NCI-H526 treated with DMSO at 0.1 percent for 48 hours (cell line): ENCODE measurements at places on chromosomes 16 and 17.

DNA sequence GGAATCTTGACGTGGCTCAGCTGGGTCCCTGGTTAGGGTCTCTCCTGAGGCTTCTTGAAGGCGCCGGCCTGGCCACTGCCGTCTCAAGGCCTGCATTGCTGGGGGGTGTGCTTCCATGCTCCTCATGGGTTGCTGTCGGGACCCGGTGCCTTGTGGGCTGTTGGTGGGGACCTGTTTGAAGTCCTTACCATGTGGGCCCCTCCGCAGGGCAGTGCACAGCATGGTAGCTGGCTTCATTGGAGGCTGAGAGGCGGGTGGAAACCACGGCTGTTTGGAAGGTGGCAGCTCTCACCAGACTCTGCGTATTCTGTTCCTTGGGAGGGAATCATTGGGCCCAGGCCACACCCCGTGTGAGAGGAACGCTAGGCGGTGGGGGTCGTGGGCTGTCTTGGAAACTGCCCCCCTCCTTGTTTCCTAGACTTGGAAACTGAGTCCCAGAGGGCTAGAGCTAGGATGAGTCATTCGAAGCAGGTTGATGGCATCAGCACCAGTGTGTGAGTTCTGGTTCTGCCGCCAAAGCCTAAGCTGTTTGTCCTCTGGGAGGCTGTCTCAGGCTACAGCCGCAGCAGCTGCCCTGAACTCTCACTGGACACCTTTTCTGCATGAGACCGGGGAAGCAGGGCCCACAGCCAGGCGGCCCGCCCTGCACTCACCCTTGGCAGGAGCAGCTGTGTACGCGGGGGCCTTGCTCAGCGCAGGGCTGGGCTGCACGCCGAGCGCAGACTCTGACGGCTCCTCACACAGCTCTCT is 35.2 kb downstream of the ZNF750 start:
- no peak for DNase-seq

- DNase-seq: peak; percentile 35
Measured at GRCh38 chr16:1078579-1079021, 6.1 kb downstream of the SSTR5 start.

GRCh38 chr16:63702981-63703590 is 1418.8 kb downstream of the CDH11 start:
- DNase-seq: no peak

DNA sequence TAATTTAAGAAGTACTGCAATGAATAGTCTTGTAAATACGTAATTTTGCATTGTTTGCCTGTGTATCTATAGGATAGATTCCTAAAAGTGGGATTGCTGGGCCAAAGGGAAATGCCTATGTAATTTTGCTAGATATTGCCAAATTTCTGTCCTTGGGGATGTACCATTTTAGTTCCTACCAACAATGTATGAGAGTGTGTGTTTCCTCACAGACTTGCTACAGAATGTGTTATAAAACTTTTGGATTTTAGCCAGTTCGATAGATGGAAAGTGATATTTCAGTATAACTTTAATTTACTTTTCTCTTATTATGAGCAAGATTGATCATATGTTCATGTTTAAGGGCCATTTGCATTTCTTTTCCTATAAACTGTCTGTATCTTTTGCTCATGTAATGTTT is 8.3 kb downstream of the TANGO6 start:
- DNase-seq: no peak

DNA sequence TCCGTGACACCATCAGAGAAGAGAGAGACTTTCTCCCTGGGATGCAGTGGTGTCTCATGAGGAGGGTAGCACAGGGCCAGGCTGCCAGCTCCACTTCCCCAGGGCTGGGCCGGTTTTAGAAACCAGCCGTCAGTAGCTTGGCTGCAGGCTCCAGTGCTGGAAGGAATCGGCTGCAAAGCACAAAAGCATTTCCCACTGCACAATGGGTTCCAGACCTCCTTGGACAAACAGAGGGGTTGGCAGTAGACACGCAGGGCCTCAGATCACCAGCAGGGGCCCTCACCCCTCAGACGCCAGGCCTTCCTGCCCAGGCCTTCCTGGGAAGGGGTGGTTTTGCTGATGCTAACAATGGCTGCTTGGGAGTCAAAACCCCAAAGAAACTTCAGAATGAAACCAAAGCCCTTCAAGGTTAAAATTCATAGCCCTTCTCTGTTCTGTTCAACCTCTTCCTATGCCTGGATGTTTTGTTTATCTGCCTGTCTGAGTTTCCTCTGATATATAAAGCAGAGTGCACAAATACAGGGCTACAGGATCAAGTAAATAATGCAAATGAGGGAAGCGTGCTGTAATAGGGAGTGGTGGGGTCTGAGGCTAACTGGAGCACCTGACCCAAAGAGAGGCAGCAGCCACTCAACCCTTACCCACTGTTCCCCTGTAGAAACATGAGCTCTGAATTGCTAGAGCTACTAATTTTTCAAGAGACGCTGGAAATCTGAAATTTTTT is 26.2 kb downstream of the TEKT5 start:
- no peak for DNase-seq

DNA sequence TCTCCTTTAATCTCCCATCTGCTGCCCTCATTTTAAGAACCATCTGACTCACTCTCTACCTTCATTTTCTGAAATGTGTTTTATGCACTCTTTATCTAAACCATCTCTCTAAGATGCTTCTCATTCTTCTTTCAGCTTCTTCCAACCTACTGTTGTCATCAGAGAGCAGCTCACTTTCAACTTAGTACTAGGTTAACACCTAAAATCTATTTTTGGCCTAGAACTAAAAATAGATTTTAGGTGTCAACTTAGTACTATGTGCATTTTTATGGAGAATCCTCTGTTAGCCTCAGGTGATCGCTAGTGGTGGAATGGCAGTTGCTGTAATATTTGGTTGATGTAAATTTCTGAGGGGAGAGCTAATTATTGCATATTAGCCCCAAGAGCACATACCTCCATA is 277.1 kb downstream of the KCNJ2 start:
- DNase-seq: no peak

DNA sequence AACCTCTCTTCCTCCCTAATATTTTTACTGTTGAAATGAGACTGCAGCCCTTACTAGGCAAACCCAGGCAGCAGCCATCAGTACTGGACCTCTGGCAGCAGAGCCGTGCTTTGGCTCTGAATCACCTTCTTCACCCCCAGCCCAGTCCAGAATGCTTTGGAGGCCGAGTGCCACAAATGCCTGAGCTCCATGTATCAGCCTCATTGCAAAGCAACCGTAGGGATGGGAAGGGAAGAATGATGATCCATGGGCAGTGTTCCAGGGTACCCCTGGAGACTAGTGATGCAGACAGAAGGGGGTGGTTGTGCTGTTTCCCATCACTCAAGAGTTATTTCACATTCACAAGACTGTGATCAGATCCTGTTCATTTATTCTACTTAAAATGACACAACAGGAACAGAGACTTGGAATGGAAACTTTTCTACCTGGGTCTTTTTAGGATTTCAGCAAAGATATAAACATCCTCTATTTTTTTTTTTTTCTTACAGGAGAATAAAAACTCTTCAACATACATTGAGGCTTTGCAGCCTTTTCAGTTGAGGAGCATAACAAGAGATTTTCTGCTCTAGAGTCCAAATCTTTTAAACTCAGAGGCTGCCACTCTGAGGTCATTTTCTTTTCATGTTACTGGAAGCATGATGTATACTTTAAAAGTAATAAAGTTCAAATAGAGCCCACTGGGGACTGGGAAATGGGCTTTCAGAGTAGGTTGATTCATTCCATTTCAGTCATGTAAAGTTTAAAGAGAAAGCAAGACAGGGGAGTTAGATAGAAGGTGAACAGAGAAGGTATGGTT is 138.3 kb downstream of the KCNJ2 start:
- no peak for DNase-seq

DNA sequence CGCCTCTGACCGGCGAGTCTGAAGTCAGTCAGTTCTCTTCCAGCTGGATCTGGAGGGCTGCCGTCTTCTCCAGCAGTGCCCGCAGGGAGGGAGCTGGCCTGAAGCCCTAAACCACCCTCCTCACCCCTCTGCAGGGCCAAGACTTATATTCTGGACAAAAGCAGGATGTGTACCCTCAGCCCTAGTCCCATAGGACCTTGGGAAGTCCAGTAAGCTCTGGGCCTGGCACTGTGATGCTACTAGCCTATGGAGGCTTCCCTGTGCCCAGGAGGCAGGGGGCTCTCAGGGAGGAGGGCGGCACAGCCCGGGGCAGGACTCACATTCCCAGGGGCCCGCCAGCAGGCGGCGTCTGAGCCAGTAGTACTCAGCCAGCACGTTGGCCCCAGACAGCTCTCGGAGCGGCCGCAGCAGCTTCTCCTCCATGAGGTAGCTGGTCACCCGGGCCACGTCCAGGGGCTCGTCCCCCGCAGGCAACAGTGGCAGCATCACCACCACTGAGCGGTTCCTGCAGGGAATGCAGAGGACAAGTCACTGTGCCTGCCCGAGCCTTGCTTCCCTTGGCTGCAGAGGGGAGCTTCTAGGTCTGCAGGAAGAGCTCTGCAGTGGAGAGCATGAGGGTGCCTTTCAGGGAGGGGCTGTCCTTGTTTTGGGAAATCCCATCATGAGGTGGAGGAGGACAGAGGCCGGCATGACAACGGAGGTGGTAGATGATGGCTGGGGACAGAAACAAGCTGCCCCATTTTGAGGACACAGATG is 41.7 kb downstream of the RMI2 start:
- no peak for DNase-seq

DNA sequence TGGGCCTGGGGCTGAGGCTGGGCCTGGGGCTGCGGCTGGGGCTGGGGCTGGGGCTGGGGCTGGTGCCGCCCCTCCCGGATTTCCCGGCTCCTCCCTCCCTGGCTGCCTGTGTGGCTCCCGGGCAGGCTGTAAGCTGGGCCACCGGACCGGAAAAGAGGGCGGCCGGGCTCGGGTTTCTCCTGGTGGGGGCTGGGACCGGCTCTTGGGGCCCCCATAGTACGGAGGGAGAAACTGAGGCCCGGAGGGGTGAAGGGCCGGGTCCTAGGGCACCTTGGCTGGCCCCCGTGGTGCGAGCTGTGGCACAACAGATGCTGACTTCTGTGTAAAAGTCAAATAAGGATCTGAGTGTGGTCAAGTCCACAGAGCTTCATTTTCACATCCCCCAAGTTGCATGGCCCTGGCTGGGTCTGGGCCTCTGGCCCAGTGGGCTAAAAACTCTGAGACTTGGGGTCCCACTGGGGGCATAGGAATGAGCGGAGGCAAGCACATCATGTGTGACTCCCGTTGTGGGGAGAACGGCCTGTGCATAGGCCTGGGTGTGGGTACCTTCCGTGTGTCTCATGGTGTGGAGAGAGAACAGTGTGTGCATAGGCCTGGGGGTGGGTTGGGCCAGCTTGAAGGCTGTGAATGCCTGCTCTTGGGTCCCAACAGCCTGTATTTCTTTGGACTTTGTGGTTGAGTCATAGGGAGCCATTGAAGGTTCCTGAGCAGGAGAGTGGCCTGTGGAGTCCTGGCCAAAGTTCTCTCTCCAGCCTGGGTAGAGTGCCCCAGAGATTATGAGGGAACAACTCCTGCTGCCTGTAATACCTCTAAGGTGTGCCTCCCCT is 123.9 kb upstream of the CIBAR2 start:
- DNase-seq: no peak

GRCh38 chr17:75270218-75270965 is 639 bp downstream of the MIF4GD start:
- peak; percentile 64 for DNase-seq

- no peak for DNase-seq
Measured at GRCh38 chr17:37017404-37017803, 68.7 kb downstream of the AATF start.

DNA sequence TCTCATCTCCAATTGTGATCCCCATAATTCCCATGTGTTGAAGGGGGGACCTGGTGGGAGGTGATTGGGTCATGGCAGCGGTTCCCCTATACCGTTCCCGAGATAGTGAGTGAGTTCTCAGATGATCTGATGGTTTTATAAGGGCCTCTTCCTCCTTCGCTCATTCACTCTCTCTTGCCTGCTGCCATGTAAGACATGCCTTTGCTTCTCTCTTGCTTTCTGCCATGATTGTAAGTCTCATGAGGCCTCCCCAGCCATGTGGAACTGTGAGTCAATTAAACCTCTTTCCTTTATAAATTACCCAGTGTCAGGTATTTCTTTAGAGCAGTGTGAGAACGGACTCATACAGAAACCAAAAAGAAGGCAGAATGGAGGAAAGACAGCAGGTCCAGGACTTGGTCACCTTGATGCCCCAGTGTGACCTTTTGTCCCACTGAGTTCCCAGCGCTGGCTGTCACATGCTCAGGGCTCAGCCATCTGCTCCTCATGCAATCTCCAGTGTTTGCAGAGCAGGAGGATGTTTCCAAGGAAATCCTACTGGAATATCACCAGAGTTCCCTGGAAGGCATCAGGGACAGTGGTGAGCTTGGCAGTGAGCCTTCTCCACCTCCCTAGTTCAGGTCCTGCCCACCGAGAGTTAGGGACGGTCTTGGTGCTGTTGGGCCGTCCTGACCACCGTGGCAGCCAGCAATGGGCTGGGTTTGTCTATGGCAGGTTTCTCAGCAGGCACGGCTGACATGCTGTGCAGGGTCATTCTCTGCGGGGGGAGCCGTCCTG is 96.7 kb downstream of the SEC14L1 start:
- DNase-seq: no peak

- no peak for DNase-seq
Measured at GRCh38 chr17:51238255-51238887, 21.5 kb downstream of the MBTD1 start.

DNA sequence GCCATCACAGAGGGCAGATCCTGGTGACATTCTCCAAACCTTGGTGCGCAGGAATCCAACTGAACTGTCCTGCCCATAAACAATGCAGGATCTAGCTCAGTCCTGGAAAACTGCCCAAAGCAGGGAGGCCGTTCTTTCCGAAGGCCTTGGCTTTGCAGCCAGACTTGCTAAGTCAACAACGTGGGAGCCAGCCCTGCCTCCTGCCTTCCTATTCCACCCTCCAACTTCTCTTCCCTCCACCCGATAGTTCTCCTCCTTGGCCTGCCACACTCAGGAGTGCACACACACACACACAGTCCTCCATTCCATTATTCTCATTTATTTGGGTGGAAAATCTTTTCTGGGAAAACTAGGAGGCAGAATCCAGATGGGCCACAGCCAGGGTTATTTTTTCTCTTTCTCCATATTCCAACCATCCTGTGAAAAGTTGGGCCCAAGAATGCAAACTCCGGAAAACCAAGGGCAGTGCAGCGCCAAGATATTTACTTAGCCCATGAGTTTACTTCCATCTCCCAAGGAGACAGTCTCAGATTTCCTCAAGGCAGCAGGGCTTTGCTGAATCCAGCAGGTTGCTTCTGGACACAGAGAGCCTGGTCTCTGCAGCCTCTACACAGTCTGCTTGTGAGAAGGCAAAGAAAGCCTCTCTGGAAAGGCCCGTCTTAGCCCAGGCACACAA is 15.8 kb downstream of the COPRS start:
- DNase-seq: no peak

GRCh38 chr17:27157898-27158297 is 136.0 kb upstream of the WSB1 start:
- no peak for DNase-seq
